Ovary (tissue), 10 donors: ENCODE measurements at places on chromosomes 5 and 9.

GRCh38 chr9:91515074-91515687 is 91.5 kb upstream of the NFIL3 start:
- DNase-seq = peak; percentile 41

DNA sequence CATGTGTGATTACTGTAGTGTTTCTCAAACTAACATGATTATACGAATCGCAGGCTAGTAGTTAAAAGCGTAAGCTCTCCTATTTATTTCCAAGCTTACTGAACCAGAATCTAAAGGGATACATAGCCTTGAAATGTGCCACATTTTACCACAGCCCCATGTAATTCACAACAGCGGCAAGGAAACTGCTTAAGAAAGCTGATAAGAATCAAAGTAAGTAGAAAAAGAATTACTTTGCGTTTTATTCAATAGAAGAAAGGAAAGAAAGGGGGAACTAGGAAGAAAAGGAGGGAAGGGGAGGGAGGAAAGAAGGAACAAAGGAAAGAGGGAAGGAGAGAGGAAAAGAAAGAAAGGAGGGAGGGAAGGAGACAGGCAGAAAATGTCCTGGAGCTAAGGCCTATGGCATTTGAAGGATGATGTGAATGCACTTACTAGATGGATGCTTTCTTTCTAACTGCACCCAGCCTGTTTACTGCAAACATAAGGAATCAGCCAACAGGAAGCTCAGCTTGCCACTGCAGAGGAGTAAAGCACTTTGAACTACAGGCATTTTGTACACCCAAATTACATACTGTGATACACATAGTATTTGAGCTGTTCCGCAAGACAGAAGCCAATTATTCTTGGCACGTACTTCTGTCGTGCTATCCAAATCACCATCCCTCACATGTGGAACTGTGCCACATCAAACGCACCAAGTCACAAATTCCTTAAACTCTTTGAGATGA is 521.7 kb downstream of the RAB3C start:
- DNase-seq = no peak

GRCh38 chr5:14251733-14252132 is 108.6 kb downstream of the TRIO start:
- DNase-seq = no peak

GRCh38 chr5:62506659-62507460 is 71.8 kb upstream of the LRRC70 start:
- DNase-seq = no peak

DNA sequence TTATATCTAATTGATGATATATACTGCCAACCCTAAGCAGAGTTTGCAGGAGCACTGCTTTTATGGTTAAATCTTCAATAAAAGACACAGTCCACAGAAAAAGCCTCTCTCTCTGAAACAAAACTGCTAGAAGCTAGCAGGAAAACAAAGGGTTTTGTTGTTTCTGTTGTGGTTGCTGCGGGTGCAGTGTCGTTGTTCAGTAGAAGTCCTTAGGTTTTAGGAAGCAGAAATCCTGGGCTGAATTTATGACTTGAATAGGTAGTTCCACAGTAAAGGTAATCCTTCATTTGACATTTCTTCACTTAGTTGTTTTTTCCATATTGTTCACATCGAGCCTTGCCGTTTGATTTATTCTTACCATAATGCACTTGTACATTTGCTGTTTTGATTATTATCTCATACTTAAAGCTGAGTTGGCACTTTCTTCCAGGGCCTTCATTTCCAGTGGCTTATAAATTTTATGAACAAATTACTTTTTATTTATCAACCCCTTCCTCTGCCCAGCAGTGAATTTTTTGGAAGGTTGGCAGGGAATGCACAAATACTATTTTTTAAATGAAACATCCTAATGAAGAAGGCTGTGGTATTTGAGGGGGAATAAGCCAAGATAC is 209.6 kb upstream of the SLC30A5 start:
- no peak for DNase-seq

- DNase-seq = no peak
Observed at GRCh38 chr9:102209176-102209575, 470.7 kb upstream of the GRIN3A start.

GRCh38 chr5:151696470-151697061 is 9.9 kb upstream of the SPARC start:
- peak; percentile 79 for DNase-seq

- DNase-seq = no peak
Observed at GRCh38 chr5:150519560-150519945, 11.6 kb downstream of the NDST1 start.

DNA sequence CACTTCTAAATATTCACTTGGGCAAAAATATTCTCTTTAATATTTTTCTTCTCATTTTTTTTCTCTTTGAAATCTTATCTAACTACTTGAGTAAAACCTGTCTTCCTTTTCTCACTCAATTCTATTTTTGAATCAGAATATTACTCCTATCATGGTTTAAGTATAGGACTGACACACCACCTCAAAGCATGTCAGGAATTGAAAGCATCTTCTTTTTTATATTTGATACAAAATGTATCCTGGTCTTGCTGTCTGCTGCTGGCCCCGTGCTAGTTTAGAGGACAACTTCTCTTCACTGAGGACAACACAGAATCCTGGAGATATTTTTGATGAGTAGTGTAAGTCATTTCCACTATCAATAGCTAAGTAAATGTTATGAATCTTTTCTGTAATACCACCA is 383.6 kb downstream of the GADD45G start:
- DNase-seq = no peak

DNA sequence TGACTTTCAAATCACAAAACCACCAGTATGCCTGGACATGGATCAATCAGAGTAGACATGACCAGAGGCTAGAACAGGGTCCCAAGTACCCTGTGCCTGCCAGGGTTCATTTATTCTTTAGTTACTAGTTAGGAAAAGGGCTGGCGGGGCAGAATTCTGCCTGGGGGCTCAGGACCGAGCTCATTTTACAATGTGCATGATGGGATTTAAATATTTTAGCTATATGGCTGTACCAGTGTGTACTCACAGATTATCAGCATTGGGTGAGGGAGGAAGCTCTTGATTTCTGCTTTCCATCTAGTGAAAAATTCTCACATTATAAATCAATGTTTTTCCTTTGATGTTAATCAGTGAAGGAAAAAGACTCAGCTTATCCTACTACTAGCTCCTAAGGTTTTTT is 1511.1 kb downstream of the EFNA5 start:
- no peak for DNase-seq

- DNase-seq = no peak
Observed at GRCh38 chr9:36319183-36319582, 60.9 kb upstream of the GNE start.

DNA sequence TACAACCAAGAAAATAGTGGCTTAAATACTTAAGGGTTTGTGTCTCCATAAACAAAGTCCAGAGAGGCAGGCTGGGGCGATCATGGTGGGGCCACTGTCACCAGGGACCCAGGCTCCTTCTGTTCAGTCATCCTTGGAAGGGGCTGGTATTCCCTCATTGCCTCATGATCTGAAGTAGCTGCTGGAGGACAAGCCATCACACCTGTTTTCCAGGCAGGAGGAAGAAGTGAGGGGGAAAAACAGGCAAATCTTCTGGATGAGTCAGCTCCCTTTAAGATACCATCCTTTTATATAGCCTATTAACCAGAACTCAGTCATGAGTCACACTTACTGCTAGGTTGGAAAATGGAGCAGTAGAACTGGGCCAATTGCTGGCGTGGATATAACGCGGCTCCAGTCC is 92.3 kb downstream of the DAP start:
- DNase-seq = no peak

DNA sequence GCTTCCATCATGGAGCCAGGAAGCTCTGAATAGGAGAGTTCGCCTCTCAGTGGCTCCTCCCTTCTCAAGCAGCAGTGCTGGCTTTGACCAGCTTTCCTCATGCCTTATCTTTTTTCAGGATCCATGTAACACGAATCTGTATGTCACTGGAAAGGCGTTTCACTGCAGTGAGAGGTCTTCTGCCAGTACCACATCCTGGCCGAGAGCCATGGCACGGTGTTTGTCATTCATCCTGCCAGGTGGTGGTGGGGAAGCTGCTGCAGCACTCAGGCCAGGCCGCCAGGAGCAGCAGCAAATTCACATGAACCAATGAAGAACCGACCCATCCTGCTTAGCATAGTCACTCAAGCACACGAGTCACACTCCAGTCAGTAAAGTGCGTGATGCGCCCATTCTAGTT is 179.0 kb downstream of the FANCC start:
- DNase-seq = no peak
